ENCODE measurements at places on chromosomes 1 and 21. TPM values are rescaled to one million over a fixed set of nuclear protein-coding genes. Genes with fewer than 3 reads are reported as not detected.

The GJA9 gene
- not detected for total RNA-seq

- H3K27ac ChIP-seq = no peak overlapping the region
- peaks cover 52% of the 10 kb centered on the region for H3K36me3 ChIP-seq
- no peaks in the 10 kb centered on the region for H3K27me3 ChIP-seq
- H3K4me1 ChIP-seq = no peaks in the 10 kb centered on the region
- no peak overlapping the region for H3K4me3 ChIP-seq
Measured at GRCh38 chr1:160357286-160358002, 9.4 kb upstream of the NHLH1 start.

DNA sequence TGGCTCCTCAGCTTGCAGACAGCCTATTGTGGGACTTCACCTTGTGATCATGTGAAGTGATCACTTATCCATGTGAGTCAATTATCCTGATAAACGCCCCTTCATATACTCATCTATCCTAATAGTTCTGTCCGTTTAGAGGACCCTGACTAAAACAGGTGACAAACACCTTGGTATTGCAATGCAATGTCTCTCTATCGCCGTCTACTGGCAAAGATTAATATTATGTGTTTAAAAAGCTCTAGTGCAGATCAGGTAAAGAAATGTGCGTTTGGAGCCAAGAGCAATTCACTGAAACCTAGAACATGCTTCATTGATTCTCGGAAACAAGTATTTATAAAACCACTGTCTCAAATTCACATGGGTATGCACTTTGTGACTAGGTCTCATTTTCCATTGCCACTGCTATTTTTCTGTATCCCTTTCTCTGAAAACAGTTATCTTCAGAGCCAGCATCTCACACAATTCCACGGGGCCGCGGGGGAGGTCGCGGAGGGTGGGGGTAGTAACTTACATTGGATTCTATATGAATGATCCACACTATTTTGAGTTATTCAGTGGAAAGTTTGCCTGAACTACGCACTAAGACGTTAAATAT is 554.6 kb upstream of the NCAM2 start:
- no peaks in the 10 kb centered on the region for H3K4me1 ChIP-seq
- H3K27ac ChIP-seq = no peak overlapping the region
- H3K4me3 ChIP-seq = no peak overlapping the region
- no peak for DNase-seq
- H3K36me3 ChIP-seq = no peaks in the 10 kb centered on the region
- no peaks in the 10 kb centered on the region for H3K27me3 ChIP-seq

DNA sequence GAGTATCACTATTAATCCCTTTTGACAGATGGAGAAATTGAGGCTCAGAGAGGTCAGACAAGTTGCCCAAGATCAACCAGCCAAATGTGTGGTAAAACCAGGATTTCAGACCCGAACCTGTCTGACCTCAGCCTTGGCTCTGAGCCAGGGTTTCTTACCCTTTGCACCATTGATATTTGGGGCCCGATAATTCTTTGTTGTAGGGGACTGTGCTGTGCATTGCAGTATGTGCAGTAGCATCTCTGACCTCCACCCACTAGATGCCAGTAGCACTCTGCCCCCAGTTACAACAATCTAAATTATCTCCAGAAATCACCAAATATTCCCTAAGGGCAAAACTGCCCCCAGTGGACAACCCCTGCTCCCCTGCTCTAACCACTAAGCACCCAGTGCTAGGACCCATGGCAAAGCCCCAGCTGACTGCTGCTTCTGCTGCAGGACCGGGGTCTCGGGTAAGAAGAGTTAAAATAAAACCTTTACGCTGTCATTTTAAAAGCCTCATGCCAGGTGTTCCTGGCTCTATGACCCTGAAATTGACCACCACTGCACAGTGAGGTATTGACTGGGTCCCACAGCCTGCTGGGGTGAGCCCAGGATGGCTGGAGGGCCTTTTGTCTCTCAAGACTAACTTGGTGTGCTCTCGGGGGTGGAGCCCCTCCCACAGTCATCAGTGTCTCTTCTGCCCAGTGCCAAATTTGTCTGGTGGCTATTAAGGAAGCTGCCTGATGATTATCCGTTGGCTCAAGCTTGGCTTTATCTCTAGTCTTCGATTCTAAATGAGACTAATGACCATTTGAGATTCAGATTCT is 5.6 kb upstream of the MAN1C1 start:
- H3K4me3 ChIP-seq = no peak overlapping the region
- H3K36me3 ChIP-seq = no peaks in the 10 kb centered on the region
- peaks cover 32% of the 10 kb centered on the region for H3K4me1 ChIP-seq
- no peaks in the 10 kb centered on the region for H3K27me3 ChIP-seq
- no peak for DNase-seq

- peaks cover 31% of the 10 kb centered on the region for H3K27me3 ChIP-seq
- no peaks in the 10 kb centered on the region for H3K36me3 ChIP-seq
- peaks cover 4% of the 10 kb centered on the region for H3K4me1 ChIP-seq
- DNase-seq = peak; percentile 53
Measured at GRCh38 chr1:65791801-65792668, 660 bp upstream of the PDE4B start.

The LEMD1 gene
- total RNA-seq = not detected

DNA sequence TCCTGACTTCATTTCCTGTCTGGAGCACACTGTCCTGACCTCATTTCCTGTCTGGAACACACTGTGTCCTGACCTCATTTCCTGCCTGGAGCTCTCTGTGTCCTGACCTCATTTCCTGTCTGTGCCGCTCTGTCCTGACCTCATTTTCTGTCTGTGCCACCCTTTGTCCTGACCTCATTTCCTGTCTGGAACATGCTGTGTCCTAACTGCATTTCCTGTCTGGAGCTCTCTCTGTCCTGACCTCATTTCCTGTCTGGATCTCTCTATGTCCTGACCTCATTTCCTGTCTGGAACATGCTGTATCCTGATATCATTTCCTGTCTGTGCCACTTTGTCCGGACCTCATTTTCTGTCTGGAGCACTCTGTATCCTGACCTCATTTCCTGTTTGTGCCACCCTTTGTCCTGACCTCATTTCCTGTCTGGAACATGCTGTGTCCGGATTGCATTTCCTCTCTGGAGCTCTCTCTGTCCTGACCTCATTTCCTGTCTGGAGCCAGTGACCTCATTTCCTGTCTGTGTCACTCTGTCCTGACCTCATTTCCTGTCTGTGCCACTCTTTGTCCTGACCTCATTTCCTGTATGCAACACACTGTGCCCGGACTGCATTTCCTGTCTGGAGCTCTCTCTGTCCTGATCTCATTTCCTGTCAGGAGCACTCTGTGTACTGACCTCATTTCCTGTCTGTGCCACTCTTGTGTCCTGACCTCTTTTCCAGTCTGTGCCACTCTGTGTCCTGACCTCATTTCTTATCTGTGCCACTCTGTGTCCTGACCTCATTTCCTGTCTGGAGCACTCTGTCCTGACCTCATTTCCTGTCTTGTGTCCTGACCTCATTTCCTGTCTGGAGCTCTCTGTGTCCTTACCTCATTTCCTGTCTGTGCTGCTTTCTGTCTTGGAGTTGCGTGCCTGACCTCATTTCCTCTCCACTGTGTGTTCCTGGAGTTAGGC is 27.6 kb downstream of the SKI start:
- no peaks in the 10 kb centered on the region for H3K27me3 ChIP-seq
- H3K4me3 ChIP-seq = no peak overlapping the region
- H3K4me1 ChIP-seq = no peaks in the 10 kb centered on the region
- H3K36me3 ChIP-seq = peaks cover 10% of the 10 kb centered on the region
- H3K27ac ChIP-seq = peak overlapping the region; percentile 64
- no peak for DNase-seq

- no peak for DNase-seq
- H3K27me3 ChIP-seq = no peaks in the 10 kb centered on the region
- H3K36me3 ChIP-seq = no peaks in the 10 kb centered on the region
- H3K27ac ChIP-seq = no peak overlapping the region
Measured at GRCh38 chr1:164659621-164660411, 100.8 kb downstream of the PBX1 start.

Measured in sigmoid colon (tissue), 7 donors.